A549 treated with CpdA at 1 μM for 4 hours (cell line): ENCODE measurements at places on chromosomes 5 and 9. TPM values are rescaled to one million over a fixed set of nuclear protein-coding genes. Genes with fewer than 3 reads are reported as not detected.

Gene PCDHGB5
- total RNA-seq: 1.9 to 2.8 TPM (median 2.4 TPM) in 5 replicates

Gene ELL2
- 10.8 to 18.4 TPM (median 13.0 TPM) in 5 replicates for total RNA-seq

Gene SPINK4
- total RNA-seq: not detected in 5 replicates

Gene CCDC183
- 0.20 to 0.83 TPM (median 0.45 TPM) in 5 replicates for total RNA-seq

Gene IL5
- not detected in 5 replicates for total RNA-seq

Gene BAAT
- total RNA-seq: 0.47 to 0.79 TPM (median 0.58 TPM) in 5 replicates
